ENCODE measurements at places on chromosomes 13 and 19.

DNA sequence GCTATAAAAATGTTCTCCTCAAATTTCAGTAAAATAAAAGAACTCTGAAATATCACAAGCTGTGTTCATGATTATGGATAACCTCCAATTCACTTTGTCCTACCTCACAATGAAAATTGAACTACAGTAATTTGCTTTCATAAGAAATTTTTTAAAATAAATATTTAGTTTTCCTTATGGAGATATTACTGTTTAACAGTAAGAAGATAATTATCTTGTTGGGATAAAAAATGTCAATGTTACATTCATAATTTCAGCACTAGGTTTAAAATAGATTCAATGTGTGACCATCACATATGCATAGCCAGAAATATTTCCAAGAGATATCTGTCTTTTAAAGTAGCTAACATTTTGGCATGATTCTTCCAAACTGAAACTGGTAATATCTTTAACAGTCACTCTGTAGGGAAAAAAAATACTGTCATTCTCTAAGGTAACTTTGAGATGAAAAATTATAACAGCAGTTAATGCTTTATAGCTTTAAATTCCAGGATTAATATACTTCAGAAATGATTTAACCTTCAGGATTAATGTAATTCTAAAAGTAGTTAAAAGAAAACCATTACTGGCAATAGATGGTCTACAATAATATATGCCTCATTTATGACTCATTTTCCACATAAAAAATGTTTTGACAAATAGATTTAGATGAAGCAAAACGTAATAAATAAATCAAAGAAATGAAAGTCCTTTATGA is 91.3 kb downstream of the SPRY2 start:
- DNase-seq = no peak

GRCh38 chr13:112519517-112520060 is 68.4 kb downstream of the TUBGCP3 start:
- no peak for DNase-seq

DNA sequence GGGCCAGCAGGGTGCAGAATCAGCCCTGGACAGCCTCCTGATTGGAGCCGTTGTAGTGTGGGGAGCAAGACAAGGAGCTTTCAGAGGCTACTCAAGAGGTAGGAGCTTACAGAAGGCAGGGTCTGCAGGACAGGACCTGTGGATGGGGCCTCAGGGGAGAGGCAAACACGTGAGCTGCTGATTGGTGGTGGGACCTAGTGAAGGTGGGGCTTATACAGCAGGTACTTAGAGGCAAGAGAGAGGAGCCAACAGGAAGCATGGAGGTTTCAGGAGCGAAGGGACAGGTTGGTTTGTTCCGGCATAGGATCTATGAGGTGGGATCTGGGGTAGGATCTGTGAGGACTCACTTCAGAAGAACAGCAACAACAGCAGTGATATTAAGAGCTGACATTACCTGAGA is 32.4 kb downstream of the ZSWIM4 start:
- DNase-seq = no peak

DNA sequence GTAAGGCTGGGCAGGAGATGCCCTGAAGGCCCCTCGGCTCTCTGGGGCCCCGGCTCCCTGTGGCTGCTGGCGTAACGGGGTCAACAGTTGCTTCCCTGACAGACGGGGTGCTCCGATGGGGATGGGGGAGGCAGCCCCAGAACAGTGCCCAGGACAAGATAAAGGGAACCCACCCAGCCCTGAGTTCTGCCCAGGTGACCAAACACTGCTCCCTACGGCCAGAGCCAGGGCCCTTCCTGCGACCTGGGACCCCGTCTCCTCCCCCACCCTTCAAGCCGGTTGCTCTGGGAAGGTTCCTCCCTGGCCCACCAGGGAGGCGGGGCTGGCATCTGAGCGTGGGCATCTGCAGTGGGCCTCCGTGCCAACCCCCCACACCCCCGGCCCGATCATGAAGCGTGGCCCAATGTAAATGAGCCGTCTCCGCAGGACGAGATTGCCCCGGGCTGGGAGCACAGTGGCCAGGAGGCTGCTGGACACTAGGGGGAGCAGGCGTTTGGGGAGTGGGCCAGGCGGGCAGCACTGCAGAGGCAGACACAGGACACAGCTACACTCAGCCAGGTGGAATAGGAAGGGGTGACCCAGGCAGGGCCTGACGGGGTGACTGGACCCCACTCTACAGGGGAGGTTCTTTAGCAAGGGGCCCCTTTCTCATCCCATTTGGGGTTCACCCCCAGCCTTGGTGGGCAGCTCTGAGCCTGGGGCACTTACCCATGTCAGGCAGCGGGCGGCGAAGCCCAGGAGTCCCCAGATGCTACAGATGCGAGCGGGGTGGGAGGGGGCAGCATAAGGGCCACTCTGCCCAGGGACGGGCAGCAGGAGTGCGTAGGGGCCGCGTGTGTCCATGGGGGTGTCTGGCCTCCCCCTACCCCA is 1.2 kb upstream of the NKPD1 start:
- no peak for DNase-seq

GRCh38 chr19:29687244-29687896 is 22.1 kb downstream of the PLEKHF1 start:
- no peak for DNase-seq

DNA sequence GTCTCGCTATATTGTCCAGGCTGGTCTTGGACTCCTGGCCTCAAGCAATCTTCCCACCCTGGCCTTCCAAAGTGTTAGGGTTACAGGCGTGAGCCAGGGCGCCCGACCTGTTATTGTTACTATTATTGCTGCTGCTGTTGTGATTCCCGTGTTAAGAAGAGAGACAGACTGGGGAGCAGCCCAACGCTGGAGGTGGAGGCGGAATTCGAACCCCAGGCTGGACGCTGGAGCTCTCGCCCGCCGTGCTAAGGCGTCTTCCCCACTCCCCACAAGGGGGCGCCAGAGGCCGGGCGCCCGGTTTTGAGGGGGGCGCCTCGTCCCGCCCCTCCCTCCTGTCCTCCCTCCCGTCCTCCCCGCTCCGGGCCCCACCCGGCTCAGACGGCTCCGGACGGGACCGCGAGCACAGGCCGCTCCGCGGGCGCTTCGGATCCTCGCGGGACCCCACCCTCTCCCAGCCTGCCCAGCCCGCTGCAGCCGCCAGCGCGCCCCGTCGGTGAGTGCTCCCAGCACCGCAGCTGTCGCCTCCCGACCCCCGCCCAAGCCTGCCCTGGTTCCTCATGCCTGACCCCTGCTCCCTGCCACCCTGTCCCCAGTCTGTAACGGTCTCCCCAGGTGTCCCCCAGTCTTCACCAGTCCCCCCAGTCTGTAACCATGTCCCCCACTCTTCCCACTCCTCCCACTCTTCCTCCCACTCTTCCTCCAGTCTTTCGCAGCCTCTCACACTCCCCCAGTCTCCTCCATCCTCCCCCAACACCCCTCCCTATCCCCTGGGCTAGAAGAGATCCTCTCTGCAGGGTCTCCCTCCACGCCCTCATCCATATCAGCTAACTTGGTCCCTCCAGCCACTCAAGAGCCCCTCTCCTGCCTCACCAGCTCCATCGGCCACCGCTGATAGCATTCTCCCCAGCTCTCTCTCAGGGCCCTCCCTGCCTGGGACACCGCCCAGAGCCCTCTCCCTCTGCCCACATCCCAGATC is at the start of gene EHD2:
TSS of gene EHD2 (plus strand) at position 377 of the 976 bp plus-strand sequence. CDS start 3,191 bp downstream, outside the sequence.
- no peak for DNase-seq

- no peak for DNase-seq
Measured at GRCh38 chr13:111470933-111471332, 150.5 kb downstream of the TEX29 start.

GRCh38 chr13:99264051-99264450 is 5.9 kb upstream of the GPR18 start:
- no peak for DNase-seq

- no peak for DNase-seq
Measured at GRCh38 chr19:19098084-19098702, 34.4 kb downstream of the SLC25A42 start.

GRCh38 chr19:50512112-50512998 is 1.4 kb downstream of the ASPDH start:
- no peak for DNase-seq

- DNase-seq = no peak
Measured at GRCh38 chr13:73035660-73036059, 23.1 kb upstream of the KLF5 start.

GRCh38 chr13:78659732-78660494 is 958 bp upstream of the OBI1 start:
- DNase-seq = no peak

- no peak for DNase-seq
Measured at GRCh38 chr19:31840371-31840770, 491.1 kb upstream of the TSHZ3 start.

GRCh38 chr19:48248081-48248833 is 7.5 kb downstream of the CARD8 start:
- DNase-seq = no peak

DNA sequence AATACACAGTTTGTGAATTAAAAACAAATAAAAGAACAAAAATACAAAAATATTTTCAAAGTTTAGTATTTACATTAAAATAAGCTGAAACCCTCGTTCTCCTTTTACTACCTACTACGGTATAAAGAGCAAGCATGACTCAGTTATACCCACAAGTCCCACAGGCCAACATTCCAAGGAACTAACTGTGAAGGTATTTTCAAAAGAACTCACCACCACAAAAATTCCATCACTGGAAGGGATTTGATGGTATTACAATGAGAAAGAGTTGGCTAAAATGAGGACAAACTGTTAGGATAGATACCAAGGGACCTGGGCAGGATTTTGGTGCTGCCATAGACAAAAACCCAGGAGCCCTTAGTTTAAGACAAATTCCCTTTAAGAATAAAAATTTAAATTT is 122.7 kb downstream of the TBC1D4 start:
- DNase-seq = no peak

DNA sequence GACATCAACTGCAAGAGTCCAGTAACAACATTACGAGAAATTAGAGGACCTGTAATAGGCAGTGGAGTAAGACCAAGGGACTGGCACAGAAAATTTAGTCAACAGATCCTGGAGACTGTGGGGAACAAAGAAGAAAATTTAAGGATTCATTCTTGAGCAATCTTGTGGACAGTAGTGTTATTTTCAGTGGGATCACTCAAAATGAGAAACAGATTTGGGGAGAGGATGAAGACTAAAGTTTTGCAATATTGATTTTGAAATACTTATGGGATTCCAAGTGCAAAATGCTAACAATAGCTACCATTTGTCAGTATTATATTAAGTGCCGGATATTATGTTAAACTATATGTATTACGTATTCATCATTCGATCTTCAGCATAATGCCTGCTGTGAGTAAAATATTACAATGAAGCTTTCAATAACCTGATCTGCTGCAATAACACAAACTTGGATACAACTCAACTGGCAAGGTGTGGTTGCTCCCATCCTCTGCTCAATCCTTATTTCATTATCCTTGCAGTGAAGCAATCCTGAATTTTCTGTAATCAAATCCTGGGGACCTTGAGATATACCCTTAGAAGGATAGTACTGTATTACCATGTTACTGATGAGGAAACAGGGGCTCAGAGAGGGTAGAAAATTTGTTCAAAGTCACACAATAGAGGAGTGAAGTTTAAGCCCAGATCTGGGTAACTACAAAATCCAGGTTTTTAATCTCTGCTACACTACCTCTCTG is 84.2 kb downstream of the SACS start:
- DNase-seq = no peak

DNA sequence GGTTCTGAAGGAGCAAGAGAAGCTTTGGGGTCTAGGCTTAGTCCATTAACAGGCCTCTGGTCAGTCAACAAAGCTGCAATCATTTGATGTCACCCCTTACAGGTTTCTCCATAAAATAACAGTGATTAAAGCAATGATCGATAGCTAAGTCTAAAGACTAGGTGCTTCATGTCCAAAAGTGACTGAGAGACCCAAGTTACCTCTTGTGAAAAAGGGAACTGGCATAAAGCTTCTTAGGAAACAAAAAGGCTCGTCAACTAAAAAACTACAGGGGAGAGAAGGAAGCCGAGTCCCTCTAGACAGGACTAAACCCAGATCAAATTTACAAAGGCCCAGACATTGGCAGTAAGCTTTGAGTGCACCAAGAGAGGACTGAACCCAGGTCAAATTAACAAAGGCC is 2.2 kb downstream of the DCUN1D2 start:
- no peak for DNase-seq

- DNase-seq = no peak
Measured at GRCh38 chr13:36717017-36717416, 43.2 kb downstream of the SERTM1 start.

DNA sequence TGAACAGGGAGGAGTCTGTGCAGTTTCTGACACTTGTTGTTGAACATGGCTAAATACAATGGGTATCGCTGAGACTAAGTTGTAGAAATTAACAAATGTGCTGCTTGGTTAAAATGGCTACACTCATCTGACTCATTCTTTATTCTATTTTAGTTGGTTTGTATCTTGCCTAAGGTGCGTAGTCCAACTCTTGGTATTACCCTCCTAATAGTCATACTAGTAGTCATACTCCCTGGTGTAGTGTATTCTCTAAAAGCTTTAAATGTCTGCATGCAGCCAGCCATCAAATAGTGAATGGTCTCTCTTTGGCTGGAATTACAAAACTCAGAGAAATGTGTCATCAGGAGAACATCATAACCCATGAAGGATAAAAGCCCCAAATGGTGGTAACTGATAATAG is 16.1 kb downstream of the CEACAM6 start:
- no peak for DNase-seq

DNA sequence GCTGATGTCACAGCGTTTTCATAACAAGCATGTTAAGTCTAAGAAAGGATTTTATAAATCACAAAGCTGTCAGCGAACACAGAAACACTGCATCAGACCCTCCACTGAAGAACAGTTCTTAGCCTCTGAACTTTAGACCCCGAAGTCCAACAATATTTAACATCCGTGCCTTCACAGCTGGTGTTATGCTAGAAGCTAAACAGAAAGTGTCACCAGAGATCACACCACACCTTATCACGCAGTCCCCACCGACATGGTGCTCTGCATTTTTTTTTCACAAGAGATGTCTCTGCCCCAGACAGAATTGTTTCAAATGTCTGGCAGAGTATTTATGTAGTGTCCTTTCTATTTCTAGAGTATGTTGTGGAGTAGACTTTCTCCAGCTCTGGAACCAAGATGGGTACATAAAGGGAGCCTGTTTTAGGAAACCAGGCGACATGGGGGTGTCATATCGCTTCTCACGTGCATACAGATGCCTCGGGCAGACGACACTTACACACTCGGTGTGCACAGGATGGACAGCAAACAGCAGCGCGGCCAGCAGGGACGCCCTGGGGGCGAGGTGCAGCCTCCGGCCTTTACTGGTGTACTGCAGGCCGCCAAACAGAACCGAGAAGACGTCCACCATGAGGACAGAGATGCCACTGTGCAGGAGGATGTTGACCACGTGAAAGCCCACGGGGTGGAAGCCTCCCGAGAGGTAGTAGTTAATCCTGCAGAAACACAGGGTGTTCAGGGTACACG is 12.0 kb downstream of the TMTC4 start:
- DNase-seq = no peak

GRCh38 chr13:101327871-101328270 is 88.4 kb downstream of the NALCN start:
- DNase-seq = no peak

All from smooth muscle cell of the brain vasculature (primary cell).